ENCODE measurements at places on chromosomes 2 and 18.

DNA sequence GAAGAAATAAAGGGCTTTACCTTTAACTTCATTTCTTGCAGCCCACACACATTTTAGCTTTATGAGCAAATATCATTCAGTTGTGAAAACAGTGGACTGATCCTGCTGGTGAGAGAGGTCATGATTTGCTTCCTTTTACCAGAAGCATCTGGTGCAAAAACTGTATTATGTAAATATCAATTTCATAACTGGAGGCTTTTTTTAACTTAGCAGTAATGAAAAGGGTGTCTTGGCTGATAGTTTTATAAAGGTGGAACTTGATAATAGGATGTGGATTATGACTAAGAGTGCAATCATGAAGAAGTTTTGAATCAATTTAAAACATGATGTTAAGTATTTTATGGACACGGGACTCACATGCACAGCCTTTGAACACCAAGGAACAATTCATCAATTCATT lies 304.4 kb downstream of the GULP1 start:
- no peak for ATAC-seq

GRCh38 chr18:21364471-21364870 lies 122.4 kb downstream of the GREB1L start:
- no peak for ATAC-seq

DNA sequence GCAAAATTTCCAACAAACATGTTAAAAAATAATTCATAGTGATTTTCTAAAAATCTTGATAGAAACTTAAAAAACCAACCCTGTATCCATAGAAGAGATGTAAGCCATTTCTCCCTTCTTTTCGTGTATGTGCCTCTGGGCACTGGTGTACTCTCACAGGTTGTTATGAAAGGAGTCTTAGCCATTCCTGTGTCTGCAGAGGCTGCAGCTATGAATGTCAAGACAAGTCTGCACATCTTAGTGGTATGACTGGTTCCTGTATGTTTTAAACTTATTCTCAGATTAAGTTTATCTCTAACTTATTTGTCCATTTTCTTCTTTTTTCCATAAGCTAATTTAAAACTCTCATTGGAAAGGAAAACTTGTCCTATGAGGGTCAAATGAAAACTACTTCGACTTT lies 84.0 kb downstream of the DPP4 start:
- no peak for ATAC-seq

DNA sequence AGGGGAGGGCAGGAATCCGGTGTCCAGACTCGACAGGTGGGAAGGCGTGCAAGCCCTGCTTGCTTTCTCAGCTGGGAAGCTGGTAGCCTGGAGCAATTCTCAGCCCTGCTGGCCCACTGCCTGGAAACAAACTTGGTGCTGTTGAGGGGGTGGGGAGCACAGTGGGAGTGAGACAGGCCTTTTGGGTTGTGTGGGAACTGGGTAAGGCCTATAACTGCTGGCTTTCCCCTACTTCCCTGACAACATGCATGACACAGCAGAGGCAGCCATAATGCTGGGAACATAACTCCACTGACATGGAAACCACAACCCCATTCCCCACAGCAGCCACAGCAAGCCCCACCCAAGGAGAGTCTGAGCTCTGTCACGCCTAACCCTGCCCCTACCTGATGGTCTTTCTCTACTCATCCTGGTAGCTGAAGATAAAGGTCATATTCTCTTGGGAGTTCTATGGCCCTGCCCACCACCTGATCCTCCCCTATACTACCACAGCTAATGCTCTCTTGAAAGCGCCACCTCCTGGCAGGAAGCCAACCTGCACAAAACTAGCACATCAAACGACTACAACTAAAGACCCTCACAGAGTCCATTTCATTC lies 122.9 kb upstream of the ACVR1C start:
- ATAC-seq = no peak

DNA sequence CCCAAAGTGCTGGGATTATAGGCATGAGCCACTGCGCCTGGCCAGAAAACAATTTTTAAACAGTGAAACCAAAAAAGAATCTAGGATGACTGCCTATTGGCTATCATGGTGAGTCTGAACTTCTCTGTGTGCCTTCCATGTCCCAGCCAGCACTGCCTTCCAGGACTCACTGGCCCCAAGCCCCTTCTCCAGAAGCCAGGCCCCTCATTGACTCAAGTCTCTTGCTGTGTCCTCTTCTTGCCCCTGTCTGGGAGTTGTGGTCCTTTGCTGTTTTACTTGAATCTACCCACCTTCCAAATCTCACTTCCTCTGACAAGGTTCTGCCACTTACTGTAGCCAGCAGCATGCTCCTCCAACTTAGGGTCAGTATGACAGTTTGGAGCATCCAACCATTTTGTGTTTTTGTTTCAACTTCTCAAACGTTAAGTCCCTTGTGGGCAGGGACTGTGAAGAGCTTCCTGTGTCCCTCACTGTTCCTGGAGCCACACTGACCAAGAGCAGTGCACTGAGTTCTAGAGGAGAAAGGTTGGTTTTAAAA lies 41.7 kb downstream of the ST3GAL5 start:
- no peak for ATAC-seq

DNA sequence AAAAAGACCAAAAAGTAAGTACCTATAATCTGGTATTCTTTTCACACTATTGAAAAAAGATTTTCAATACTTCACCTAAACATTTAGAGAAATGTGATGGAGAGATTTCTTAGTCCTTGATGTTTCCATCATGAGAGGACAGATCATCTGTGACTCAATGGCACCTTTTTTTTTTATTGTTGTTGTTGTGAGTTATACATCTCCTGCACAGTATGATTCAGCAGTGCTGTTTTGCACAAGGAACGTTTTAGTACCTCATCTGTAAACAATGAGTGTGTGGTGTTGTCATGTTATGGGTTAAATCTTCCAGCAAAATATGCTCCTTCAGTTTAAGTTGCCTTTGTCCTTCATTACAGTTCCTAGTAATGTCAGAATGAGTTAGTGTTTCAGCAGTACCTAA lies 2.2 kb downstream of the KIAA1328 start:
- no peak for ATAC-seq
